Suppressor macrophage treated with lipopolysaccharide for 4 hours (primary cell): ENCODE measurements at places on chromosomes 5 and 9.

DNA sequence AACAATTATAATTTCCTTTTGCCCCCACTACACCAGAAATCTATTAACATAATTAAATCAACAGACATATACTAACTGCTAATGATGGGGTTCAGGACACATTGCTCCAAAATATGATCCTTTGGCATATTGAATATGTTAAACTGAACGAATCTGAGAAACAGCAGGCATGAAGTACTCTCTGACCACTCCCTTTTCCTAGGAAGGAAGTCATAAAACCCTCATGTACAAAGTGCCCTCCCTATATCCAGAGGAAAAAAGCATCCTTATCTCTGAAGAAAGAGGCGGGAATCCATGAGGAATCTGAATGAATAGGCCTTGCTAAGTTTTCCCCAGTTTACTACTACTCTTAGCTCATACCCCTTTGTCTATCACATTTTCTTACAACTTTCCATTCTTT lies 67.9 kb downstream of the ADAMTS6 start:
- DNase-seq = no peak

- DNase-seq = no peak
Observed at GRCh38 chr9:90464978-90465377, 177.6 kb downstream of the DIRAS2 start.

- no peak for DNase-seq
Observed at GRCh38 chr5:77156379-77156778, 54.1 kb upstream of the PDE8B start.

DNA sequence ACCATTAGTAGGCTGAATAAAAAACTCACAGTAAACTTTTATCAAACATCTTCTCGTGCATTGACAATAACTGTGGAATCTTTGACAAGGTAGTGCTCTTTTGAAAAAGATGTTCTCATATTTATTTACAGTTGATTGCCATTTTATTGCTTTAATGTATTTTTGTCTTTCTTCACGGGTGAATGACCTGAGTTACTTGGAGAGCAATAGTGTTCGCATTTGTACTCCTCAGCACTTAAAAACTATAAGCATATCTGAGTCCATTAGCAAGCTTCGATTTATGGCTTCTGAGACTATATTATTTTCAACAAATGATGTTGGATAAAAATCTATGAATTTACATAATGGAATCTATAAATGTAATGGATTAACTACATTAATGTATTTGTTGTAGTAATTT lies 1012.3 kb downstream of the CDH9 start:
- no peak for DNase-seq

DNA sequence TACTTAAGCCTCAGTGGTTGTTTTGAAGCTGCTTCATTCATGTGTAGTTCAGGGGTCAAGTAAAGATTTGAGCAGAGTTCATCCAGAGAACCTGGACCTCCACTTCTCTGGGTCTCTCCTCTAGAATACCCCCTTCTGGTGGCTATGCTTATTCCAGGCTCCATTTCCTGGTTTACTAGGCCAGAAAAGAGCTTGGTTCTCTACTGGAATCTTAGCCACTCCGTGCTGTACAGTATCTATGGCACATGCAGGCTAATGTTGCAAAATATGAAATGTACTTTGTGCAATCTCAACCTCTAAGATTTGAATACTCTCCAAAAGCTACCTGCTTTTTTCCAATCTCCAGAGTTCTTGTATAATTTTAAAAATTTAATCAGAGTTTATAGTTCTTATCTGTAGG lies 17.4 kb upstream of the ZCCHC9 start:
- no peak for DNase-seq

GRCh38 chr5:78327761-78328510 lies 32.5 kb upstream of the SCAMP1 start:
- no peak for DNase-seq

DNA sequence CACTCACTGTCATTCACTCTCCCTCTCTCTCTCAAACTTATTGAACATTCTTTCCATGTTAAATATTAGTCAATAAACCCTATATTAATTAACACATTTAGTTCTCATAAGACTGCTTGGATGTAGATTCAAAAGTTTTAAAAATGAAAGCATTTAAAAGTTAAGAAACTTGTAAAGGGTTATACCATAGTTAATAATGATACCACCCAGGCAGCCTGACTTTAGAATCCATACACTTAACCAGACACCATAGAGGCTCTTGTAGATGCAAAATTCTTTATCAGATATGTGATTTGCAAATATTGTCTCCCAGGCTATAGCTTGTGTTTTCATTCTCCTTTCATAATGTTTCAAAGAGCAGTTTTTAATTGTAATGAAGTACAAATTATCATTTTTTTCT lies 335.8 kb upstream of the ACTBL2 start:
- no peak for DNase-seq

GRCh38 chr5:133602835-133603380 lies 9.4 kb downstream of the FSTL4 start:
- DNase-seq = no peak

GRCh38 chr9:119556129-119556875 lies 187.1 kb upstream of the BRINP1 start:
- DNase-seq = peak; percentile 66

GRCh38 chr5:94181895-94182294 lies 436.5 kb downstream of the KIAA0825 start:
- DNase-seq = no peak

DNA sequence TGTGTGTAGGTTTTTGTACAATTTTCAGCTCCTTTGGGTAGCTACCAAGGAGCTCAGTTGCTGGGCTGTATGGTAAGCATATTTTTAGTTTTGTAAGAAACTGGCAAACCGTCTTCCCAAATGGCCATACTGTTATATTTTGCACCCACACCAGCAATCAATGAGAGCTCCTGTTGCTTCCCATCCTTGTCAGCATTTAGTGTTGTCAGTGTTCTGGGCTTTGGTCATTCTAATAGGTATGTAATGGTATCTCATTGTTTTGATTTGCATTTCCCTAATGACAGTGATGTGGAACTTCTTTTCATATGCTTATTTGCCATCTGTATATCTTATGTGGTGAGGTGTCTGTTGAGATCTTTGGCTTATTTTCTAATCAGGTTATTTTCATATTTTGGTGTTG lies 320.1 kb downstream of the MLLT3 start:
- DNase-seq = no peak

- DNase-seq = no peak
Observed at GRCh38 chr5:68170826-68171558, 44.6 kb upstream of the PIK3R1 start.

GRCh38 chr9:94867842-94868312 lies 141.4 kb downstream of the AOPEP start:
- DNase-seq = peak; percentile 32

DNA sequence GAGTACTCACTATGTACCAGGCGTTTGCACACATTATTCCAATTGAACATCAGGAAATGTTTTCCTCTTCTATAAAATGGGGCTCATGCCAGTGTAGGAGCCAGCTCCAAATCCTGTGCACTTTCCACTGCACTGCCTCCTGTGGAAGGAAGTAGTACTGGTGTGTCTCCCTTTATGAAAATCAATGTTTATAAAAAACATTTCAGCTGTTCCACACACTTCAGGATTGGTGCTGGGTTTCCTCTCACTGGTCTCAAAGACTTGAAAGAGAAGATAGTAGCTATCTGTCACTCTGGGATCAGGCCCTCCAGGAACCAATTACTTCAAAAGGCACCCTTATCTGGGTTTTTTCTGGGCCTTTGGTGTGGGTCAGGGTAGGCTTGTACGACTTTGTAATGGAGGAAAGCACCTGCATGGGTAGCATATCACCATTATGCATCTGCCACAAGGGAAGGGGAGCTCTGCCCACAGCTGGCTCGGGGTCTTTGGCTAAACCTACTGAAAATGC lies 32.5 kb downstream of the RAB14 start:
- DNase-seq = no peak

GRCh38 chr5:145324767-145325479 lies 510.2 kb downstream of the PRELID2 start:
- DNase-seq = no peak

- no peak for DNase-seq
Observed at GRCh38 chr9:109883623-109884022, 103.6 kb downstream of the PALM2AKAP2 start.

GRCh38 chr5:43769571-43770355 lies 166.8 kb downstream of the NNT start:
- DNase-seq = no peak

GRCh38 chr5:93886917-93887361 lies 145.5 kb upstream of the POU5F2 start:
- peak; percentile 51 for DNase-seq

- DNase-seq = no peak
Observed at GRCh38 chr5:171639966-171640365, 145.7 kb upstream of the SMIM23 start.

DNA sequence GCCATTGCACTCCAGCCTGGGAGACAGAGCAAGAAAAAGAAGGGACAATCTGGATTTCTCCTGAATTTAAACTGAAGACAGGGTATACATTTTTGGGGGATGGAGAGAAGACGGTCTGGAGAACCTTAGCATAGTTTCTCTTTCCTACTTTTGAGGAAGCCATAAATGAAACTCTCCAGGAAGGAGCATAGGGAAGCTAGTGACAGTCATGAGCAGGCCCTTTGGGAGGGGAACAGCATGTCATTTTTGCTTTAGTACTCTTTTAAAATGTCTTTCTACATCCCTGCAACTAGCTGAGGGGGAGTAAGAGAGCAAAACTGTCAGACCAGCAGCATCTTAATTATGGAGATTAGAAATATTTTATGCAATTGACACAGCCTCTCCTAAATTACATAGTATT lies 8.2 kb upstream of the SLC44A1 start:
- peak; percentile 61 for DNase-seq

DNA sequence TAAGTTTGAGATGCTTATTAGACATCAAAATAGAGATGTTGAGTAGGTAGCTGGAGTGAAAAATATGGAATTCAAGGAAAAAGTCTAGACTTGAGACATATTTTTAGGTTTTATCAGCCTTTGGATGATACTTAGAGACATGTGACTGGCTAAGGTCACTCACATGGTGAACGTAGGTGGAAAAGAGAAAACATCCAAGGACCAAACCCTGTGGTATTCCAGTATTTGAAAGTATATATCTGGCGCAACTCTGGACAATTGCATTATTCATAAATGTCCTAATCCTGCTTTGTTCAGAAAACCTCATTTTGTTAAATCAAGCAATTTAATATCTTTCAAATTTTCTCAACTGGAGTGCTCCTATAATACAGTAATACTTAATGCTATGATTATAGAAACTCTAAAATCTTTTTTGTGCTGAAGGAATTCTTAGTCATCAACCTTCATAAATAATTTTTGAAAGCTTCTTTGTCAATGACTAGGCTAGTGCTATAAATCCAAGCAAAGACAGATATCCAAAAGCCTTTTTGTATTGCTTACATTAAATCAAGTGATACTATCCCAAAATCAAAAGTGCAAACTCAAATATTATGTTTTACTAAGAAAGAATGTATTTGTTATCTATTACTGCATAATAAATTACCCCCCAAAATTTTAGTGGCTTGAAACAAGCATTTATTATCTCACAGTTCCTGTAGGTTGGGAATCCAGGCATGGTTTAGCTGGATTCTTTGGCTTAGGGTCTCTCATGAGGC lies 452.0 kb downstream of the ENC1 start:
- no peak for DNase-seq

- no peak for DNase-seq
Observed at GRCh38 chr9:34256104-34256503, 73.0 kb downstream of the KIF24 start.

GRCh38 chr5:153797484-153797883 lies 241.2 kb downstream of the FAM114A2 start:
- DNase-seq = no peak

DNA sequence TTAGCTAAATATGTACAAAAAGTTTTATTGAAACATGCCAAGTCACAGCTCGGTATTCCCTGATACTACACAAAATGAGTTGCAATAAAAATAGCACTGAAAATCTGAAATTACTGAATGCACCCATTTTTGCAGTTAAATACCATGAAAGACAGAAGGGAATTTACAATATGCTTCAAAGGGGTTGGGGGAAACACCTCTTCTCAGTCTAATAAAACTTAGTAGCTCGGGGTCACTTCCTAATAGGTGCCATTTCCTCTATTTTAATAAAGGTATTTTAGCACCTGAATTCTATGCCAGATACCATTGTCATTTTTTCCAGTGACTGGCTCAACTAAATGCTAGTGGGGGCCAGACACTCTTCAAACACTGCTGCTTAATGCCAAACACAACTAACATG lies 204.1 kb upstream of the MEF2C start:
- DNase-seq = no peak

GRCh38 chr5:127344931-127345330 lies 54.3 kb downstream of the MEGF10 start:
- no peak for DNase-seq

DNA sequence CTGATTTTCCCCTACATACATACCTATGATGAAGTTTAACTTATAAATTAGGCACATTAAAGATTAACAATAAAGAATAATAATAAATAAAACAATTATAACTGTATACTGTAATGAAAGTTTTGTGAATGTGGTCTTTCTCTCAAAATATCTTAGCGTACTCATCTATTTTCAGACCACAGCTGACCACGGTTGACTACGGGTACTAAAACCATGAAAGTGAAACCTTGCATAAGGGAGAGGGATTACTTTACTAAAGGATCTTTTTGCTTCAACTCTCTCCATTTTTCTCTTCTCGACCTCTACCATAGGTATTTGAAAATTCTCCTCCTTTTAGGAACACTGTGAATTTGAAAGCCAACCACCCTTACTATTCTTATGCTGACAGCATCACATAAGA lies 475.5 kb downstream of the CETN3 start:
- DNase-seq = no peak

GRCh38 chr9:22175972-22176545 lies 167.0 kb upstream of the CDKN2B start:
- no peak for DNase-seq

- no peak for DNase-seq
Observed at GRCh38 chr9:14051419-14051818, 262.5 kb downstream of the NFIB start.

GRCh38 chr9:93818237-93818636 lies 136.9 kb downstream of the BARX1 start:
- DNase-seq = no peak

GRCh38 chr9:107180206-107180605 lies 102.9 kb upstream of the RAD23B start:
- DNase-seq = no peak

- no peak for DNase-seq
Observed at GRCh38 chr9:116286297-116286696, 132.7 kb downstream of the PAPPA start.

GRCh38 chr5:69416180-69416579 lies 1.3 kb downstream of the MARVELD2 start:
- DNase-seq = no peak
